ENCODE measurements at places on chromosomes 3 and 15.

DNA sequence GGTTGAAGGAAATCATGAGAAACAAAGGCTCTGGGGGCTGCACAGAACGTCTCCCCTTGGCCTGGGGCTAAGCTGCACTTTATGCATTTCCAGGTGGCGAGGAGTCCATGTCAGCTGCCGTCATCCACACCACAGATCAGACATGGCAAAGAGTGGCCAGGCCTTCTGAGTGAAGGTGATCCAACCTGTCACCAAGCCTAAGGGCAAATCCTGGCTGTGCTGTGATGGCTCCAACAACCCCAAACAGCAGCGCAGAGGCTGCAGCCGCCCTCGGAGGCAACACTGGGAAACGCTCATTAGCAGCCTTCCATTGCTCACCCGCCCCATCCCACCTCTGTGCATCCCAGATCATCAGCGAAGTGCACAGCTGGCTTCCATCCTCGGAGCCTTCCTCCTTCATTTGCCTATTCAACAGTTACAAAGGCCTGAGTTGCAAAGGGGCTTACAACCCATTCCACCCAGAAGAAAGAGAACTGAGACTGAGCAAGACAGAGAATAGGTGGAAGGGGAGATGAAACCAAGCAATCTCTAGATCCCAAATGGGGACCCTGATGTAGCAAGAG, 55.7 kb downstream of the SRGAP3 start:
- no peak for DNase-seq

- no peak for DNase-seq
These were observed 32.3 kb downstream of the ZNF710 start for GRCh38 chr15:90033448-90033847.

DNA sequence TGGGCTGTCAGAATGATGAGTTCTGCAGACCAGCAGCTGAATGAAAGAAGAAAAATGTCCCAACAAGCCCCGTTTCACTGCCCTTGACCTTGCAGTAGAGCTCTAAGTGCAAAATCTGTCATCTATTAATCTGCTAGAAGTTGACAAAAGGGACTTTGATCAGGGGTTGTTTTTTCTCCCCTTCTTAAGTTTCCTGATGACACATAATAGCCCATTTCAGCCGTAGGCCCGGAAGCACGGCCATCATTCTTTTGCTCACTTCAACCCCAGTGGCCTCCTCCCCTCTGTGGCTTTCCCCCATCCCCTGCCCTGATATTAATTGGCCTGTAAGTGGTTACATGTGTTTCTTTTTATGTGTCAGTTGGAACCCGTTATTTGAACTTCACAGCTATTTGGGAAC, 298.9 kb downstream of the RPLP1 start:
- DNase-seq = no peak

- DNase-seq = no peak
These were observed 48.1 kb downstream of the PHLDB2 start for GRCh38 chr3:111907151-111907550.

GRCh38 chr15:93179072-93179471, 90.1 kb upstream of the RGMA start:
- DNase-seq = peak; percentile 20

DNA sequence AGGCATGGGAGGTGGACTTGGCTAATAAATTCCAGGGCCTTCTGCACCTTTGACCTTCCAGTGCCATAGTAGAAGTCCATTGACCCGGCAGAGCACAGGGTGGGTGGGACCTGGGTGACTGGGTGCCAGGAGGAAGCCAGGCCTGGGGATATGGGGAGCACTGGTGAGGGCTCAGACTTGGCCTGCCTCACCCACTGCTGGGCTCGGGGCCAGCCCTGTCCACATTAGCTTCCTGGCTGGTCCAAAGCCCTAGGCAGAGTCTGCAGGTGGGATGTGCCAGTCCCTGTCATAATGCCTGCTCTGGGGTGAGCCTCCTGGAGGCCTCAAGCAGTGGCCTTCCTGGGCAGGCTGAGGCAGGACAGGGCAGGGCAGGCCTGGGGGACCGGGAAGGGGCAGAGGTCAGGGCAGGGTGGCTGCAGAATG, 38.1 kb upstream of the CHRNB4 start:
- DNase-seq = no peak

- DNase-seq = peak; percentile 35
These were observed 200.5 kb downstream of the GOLGA6L6 start for GRCh38 chr15:20340931-20341661.

GRCh38 chr3:135076341-135076740, 281.3 kb downstream of the EPHB1 start:
- no peak for DNase-seq

- DNase-seq = no peak
These were observed 65.7 kb upstream of the HES1 start for GRCh38 chr3:194070220-194070633.

- no peak for DNase-seq
These were observed 61.4 kb downstream of the ADAMTS7 start for GRCh38 chr15:78749831-78750230.

- no peak for DNase-seq
These were observed 67.7 kb upstream of the CSPG5 start for GRCh38 chr3:47646362-47646761.

GRCh38 chr15:67281714-67282113, 27.1 kb downstream of the IQCH start:
- no peak for DNase-seq

DNA sequence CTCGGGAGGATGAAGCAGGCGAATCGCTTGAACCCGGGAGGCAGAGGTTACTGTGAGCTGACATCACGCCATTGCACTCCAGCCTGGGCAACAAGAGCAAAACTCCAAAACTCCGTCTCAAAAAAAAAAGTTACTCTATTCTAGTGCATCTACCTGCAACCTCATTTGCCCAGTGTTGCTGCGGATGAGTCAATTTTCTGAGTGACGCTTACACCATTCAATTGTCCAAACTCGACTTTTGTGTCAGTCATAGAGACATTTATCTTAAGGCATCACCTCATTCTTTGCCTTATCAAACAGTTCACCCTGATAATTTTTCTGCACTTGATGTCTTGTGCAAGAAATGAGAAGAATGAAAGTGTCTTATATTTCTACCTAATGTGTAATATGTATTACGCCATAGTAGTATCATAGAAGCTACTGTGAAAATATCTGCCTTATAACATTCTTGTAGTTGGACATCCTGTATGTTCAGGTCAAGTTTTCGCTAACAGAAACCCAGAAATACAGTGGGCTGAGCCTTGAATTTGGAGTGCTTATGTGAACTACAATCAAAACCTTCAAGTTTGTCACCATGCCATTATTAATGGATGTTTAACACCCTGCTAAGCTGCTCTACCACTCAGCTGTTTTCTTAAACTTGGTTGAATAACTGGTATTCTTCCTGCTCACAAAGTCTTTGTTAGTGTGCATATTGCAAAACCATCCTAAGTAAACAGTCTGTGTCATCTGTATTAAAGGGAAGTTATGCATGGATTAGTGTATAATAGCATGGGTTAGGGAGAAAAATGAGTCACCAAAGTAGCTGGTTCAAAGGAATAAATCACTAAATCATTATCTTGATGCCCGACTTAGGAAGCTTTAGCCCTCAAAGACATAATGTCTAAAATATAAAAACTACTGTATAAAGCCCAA, 531.0 kb upstream of the NR2F2 start:
- peak; percentile 18 for DNase-seq

GRCh38 chr3:133209871-133210550, 171.8 kb downstream of the TMEM108 start:
- DNase-seq = no peak

GRCh38 chr15:68578980-68579935, at the start of gene CORO2B:
CORO2B (plus strand) TSS chr15:68578993; CDS start chr15:68579263, 270 bp downstream.
- DNase-seq = peak; percentile 81

- DNase-seq = no peak
These were observed 1136.7 kb downstream of the TUSC7 start for GRCh38 chr3:117846238-117846637.

DNA sequence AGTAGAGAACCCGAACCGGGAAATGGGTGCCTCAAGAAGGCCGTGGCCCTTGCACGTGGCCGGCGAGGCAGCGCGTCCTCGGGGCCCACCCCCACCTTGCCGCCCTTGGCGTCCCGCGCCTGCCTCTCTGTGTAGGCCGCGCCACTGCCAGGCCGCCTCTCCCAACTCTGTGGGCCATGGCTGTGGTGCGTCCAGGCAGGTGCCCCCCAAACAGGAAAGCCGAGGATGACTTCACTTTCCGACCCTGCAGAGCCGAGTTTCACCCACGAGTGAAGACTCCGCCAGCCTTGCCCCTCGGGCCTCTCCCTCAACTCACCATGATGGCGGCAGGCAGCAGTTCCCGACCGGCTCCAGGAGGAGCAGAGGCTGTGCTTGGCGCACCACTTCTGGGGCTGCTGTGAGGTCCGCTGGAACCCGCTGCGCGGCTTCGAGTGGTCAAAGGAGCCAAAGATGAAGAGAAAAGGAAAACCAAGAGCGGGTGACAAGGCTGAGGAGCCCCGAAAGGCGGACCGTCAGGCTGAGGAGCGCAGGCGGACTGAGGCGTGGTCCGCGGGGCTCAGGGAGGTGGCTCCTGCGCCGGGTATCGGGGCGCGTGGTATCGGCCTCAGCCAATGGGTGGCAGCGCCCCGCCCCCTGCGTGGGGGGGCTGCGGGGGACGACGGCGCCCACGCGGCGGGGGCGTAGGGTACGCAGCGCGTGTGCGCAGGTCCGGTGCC, at the start of gene DAZL:
Gene DAZL, minus strand, starts transcription at position 537 of the 716 bp plus-strand sequence. Its CDS starts 218 bp downstream, at position 319.
- DNase-seq = no peak

GRCh38 chr3:146159616-146160320, 1.2 kb downstream of the PLOD2 start:
- DNase-seq = no peak

- DNase-seq = peak; percentile 90
These were observed 13.2 kb upstream of the ATP2B2 start for GRCh38 chr3:10518506-10519150.

DNA sequence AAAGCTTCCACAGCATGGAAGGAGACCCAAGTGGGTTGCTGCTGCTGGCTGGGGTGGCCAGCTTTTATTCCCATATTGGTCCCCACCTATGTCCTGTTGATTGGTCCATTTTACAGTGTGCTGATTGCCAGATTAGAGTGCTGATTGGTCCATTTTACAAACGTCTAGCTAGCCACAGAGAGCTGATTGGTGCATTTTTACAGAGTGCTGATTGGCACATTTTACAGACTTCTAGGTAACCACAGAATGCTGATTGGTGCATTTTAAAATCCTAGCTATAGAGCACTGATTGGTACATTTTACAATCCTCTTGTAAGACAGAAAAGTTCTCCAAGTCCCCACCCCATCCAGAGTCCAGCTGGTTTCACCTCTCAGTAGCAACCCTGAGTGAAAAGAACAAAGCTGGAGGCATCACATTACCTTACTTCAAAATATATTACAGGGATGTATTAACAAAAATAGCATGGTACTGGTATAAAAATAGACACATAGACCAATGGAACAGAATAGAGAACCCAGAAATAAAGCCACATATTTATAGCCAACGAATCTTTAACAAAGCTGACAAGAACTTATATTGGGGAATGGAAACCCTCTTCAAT, 7.5 kb upstream of the ACVR2B start:
- DNase-seq = no peak

- DNase-seq = no peak
These were observed 316.3 kb downstream of the OXSM start for GRCh38 chr3:26106228-26106627.

DNA sequence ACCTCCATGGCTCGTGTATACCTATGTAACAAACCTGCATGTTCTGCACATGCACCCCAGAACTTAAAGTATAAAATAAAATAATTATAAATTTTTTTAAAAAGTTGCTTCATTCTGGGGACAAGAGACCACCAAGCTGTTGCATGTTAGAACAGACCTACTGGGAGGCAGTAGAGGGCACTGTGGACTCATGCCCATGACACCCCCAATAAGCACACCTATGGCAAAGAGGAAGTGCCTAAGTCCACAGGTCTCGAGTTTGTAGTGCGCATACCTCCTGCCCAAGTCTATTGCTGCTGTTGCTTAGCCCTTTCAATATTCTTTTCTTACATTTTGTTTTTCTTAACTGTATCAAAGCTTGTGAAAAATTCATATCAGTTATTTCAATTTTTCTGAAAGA, 267.9 kb upstream of the THBS1 start:
- DNase-seq = no peak

DNA sequence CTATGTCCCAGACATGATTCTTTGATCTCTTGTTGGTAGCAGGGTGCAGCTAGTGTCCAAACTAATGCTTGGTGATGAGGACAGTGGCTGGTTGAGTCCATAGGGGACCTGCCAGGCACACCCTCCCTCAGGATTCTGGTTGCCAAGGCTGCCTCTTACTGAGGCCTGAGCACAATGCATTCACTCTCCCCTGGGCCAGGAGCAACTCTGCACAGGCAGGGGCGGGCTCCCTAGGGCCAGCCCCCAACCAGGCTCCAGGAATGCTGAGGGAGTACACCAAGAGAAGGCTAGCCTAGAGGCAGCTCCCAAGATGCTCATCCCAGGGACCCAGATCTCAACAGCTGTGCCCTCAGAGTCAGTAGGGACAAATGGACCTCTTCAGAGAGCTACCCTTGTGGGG, 46.2 kb upstream of the HERC1 start:
- DNase-seq = no peak

DNA sequence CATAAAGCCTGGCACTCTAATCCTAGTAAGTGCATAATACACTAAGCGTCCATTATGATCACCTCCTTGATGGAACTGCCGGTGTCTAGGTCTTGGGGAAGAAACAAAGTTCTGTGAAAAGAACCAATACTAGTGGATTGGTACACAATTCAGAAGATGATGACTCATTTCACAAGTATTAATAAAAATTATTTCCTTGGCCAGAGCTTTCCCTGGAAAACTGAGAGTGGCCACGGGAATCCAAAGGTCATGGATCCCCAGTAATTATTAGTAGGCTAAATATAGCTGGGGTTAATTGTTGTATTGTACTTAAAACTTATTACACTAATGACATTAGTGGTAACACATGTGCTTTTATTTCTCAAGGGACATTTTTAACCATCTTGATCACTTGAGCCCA, 808.0 kb upstream of the NR2F2 start:
- no peak for DNase-seq

GRCh38 chr3:99962703-99963102, 145.0 kb downstream of the CMSS1 start:
- no peak for DNase-seq

GRCh38 chr3:59540696-59541095, 490.9 kb upstream of the CFAP20DC start:
- DNase-seq = no peak

DNA sequence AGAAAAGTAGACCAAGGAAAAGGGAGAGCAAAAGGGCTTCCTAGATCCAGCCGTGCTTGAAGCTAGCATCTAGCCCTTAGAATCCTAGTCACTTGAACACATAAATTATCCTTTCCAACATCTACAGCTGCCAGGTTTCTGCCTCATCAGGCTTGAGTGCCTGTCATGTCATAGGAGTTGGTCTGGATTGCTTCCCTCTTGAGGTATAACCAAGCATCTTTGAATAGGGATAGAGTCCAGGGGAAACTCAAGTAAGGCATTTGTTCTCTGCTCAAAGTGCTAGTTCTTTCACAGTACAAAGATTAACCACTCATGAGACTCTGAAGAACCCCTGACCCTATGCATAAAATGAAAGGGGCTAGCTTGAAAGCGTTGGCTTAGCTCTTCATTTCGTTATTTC, 72.3 kb downstream of the SLCO3A1 start:
- DNase-seq = no peak

DNA sequence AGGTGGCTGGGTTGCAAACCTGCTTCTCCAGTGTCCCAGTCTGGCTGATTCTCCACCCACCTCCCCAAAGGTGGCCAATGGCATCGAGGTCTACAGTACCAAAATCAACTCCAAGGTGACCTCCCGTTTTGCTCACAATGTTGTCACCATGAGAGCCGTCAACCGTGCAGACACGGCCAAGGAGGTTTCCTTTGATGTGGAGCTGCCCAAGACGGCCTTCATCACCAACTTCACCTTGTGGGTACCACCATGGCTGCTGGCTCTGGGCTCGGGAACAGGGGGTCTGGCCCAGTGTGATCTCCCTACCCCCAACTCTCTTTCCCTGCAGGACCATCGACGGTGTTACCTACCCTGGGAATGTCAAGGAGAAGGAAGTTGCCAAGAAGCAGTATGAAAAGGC, 1.8 kb downstream of the ITIH3 start:
- DNase-seq = no peak
